Renal cortical epithelial cell (primary cell): ENCODE measurements at places on chromosomes 12 and 14. TPM values are rescaled to one million over a fixed set of nuclear protein-coding genes. Genes with fewer than 3 reads are reported as not detected.

GRCh38 chr12:115763982-115764621 is 513.4 kb downstream of the MED13L start:
- no peak for DNase-seq

GRCh38 chr14:70828188-70828587 is 18.9 kb upstream of the MAP3K9 start:
- no peak for DNase-seq

DNA sequence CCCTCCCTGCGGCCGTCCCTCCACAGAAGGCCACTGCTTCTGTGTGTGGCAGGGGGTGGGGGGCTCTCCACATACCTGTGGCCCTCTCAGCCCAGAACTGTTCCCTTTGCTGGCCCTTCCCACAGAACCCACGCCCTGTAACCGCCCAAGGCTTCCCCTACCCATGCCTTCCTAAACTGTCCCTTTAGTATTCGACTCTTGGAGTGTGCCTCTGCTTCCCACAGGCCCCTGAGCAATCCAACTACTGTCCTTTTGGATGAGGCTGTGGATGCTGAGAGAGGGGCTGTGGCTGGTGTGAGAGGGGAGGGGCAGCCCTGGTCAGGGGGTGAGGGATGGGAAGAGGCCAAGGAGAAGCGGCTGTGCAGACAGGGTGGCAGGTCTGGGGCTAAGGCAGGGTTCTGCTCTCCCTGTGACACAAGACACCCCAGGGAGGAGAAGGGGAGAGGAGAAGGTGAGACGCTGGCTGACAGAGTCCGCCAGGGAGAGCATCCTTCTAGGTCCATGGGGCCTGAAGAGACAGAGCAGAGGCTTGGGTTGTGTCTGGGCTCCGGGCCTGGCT is 46.0 kb downstream of the DLK1 start:
- DNase-seq: no peak

DNA sequence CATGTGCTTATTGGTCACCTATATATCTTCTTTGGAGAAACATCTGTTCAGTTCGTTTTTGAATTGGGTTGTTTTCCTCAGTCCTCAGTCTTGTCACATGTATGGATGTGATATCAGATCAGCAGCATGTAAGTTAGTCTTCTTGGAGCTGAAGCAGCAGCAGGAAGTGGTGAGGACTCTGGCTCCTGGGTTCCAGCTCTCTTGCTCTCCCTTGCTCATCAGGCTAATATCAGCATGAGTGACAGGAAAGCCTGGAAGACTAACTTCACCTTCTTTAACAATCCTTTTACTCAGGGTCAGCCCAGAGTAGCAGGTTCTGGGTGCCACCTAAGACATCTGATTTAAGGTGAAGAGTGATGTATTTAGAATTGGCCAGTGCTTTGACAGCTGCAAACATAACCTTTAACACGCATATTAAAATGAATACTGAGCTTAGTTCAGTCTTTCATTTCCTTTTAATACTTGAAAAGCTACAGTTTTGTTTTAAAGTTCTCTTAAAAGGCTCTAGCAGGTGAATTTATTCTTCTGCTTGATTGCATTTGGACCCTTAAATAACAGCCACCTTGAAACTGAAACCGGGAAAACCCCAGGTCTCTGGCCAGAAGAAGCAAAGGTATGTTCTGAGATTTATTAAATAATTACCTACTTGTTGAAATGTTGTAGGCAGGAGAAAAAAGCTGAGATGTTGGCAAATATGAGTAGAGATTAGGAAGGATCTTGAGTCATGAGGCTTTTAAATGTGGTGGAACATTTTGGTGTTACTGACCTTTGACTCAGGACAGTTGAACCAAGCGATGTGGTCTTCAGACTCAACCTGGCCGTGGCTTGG is 54.3 kb downstream of the DRAM1 start:
- no peak for DNase-seq

DNA sequence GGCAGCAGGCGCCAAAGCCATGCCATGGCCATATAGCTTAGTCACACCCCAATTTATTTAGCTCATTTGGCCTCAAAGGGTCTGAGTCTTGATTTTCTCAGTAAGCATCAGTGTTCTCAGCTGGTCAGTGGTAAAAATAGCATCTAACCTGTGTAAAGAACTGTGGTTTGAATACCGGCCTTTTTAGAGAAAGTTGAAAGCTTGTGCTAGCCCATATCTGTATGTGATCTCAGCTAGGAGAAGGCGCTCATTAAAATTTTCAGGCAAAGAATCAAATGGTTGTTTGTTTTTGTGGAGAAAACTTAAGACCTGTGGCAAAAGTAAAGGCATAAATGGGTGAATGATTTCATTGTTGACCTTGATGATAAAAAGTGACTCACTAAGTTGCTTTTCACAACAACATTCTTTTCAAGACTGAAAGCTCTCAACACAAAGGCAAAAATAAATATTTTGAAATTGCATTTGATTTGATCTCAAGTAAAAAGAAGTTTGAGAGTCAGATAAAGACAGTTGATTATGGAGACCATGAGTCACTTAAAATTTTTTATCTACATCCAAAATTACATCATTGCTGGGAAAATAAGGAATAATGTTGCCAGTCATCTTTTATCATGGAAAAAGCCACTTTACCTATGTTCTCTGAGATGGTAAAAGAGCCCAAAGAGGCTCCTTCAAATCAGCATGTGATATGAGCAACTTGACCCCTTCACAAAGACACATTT is 128.5 kb upstream of the RGS6 start:
- DNase-seq: peak; percentile 77

GRCh38 chr14:98323836-98324235 is 948.2 kb downstream of the BCL11B start:
- peak; percentile 92 for DNase-seq

DNA sequence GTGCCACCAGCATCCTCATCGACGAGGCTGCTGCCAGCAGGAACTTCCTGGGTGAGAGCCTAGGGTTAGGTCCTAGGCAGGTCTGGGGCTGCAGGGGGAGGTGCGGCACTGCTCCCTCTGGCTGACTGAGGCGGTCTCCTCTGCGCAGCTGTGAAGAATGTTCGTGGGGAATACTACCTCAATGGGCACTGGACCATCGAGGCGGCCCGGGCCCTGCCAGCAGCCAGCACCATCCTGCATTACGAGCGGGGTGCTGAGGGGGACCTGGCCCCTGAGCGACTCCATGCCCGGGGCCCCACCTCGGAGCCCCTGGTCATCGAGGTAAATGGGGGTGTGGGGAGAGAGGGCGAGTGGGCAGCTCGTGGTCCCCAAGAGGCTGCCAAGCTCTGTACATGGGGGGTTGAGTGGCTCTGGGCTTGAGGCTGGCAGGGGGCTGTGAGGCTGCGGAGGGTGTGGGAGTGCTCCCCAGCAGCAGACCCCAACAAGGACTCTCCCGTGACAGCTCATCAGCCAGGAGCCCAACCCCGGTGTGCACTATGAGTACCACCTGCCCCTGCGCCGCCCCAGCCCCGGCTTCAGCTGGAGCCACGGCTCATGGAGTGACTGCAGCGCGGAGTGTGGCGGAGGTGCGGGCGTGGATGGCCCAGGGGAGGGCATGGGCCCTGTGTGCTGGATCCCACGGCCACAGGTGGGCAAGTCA is 14.4 kb downstream of the PAPLN start:
- DNase-seq: no peak

GRCh38 chr14:53953002-53953827 is 3.4 kb downstream of the BMP4 start:
- peak; percentile 53 for DNase-seq

DNA sequence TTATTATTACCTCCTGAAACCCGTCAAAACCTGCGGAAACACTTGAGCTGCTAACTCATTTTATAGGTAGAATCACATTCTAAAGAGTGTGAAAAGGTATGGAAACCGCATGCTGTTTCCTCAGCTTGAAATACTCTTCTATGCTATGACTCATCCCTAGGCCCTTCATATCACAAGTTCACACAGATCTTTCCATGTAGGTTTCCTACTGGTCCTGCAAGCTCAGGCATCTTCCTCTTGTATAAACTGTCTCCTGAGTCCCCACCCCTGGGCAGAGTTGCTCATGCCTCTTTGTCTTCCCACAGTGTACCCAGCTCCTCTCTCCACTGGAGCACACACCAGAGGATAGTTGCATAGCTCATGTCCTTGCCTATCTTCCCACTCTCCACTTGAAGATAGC is 84.7 kb downstream of the CMAS start:
- DNase-seq: no peak

DNA sequence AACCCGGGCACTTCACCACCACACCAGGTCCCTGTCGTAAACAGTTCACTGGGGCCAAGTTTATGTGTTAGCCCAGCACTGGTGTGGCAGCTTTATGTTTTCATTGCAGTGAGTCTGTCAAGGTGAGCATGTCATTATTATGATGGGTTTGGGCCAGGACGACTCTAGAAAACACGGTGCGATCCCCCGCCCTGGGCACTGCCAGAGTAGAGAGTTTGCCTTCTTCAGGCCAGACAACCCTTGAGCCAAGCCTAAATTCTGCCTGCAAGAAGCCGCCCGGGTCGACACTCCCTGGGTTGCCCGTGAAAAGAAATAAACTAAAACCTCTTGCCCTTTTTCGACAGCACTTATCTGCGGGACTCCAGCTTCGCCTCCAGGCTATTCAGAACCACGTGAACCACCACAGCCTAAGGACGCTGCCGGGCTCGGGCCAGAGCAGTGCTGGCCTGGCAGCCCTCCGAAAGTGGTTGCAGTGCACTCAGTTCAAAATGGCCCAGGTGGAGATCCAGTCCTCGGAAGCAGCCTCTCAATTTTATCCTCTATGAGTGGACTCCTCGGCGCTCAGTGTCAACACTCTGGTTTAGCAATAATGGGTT is 81.8 kb downstream of the PRIMA1 start:
- no peak for DNase-seq

DNA sequence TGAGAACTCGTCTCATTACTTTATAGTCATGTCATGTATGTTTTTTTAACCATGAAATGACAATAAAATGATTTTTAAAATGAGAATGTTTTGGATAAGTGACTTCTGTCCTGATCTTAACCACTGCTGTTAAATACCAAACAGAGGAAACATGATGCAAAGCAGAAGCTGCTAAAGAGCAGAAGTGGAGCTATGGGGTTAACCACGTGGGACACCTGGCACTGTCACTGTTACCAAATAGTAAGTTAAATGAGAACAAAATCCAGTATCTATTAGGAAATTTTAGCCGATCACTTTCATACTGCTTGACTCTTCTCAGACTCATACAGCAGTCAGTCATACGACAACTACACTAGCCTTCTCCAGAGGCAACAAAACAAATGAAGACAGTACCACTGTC is 82.4 kb downstream of the SCAF11 start:
- no peak for DNase-seq

DNA sequence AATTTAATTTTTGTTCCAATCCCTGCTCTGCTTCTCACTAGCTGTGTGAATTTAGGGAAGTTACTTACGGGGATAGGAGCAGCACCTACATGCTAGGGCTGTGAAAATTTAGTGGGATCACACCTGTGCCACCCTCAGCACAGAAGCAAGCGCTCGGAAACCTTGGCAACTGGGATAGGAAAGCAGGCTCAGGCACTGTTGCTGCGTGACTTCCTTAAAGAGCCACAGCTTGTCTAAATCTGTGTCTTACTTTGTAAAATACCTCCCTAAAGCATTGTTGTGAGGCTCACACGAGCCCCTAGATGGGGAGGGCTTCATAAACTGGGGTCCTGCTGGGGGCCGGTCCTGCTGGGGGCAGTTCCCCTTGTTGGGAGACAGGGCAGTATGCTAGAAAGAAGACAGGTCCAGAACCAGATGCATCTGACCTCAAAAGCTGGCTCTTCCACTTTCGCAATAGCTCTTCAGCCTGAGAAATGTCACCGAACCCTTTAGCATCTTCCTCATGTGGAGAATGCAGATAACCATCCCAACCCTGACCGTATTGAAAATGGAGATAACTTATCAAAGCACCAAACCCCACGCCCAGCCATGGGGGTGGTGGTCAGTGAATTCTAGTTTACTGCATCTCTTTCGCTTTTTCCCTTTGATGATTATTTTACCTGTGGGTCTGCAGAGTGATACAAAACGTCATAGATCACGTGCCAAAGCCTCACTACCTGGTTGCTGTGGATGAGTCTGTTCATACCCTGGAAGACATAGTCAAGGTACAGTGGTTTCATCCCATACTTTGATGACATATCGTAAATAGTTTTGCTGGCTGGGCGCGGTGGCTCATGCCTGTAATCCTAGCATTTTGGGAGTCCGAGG is 54.1 kb downstream of the AK7 start:
- no peak for DNase-seq

GRCh38 chr14:92649934-92650545 is 98.4 kb downstream of the LGMN start:
- no peak for DNase-seq

- no peak for DNase-seq
Observed at GRCh38 chr12:126545411-126545810, 1480.2 kb downstream of the AACS start.

GRCh38 chr12:24307716-24308335 is 358.4 kb upstream of the SOX5 start:
- peak; percentile 34 for DNase-seq

AVPR1A gene
- total RNA-seq: 0.05 and 0.69 TPM in 2 replicates

MSI1 gene
- total RNA-seq: 0.15 TPM in 1 of 2 replicates, not detected in the other

P2RX2 gene
- total RNA-seq: not detected in 2 replicates

TEAD4 gene
- 9.7 and 15.3 TPM in 2 replicates for total RNA-seq

CPNE6 gene
- not detected in 2 replicates for total RNA-seq
